ENCODE measurements at places on chromosomes 11 and 22.

- no peak for DNase-seq
Measured at GRCh38 chr11:94780432-94780831, 12.3 kb downstream of the AMOTL1 start.

DNA sequence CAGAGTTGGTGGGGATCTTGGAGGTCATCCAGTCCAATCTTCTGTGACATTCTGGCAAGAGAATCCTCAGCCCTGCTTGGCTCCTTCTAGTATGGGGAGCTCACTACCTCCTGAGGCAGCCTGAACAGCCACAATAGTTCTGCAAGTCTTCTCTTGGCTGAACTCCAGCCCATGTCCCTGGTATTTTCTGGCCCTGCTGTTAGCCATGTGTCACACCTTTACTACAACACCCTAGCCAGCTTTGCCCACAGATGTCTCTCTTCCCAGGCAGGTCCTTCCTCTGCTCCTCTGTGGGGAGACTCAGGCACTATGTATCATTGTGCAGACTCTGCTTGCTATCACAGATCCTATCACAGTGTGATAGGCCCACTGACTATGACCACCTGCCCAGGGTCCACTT, 297.7 kb downstream of the CTTN start:
- no peak for DNase-seq

DNA sequence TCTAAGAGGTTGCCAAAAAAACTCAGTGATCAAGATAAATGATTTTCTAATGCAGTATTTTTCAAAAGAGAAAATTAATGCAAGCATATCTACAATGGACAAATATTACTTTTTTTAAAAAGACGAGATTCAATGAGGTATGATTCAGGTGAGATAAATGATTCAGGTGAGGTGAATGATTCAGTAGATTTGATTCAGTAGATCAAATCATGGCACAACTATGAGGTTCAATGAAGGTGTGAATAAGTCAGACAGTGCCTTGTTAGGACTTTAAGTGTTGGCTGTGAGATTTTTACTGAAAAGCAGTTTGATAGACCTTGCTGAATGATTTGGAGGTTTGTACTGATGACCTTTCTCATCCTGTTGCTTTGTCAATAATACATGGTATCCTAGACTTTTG, 742.2 kb downstream of the NELL1 start:
- no peak for DNase-seq

DNA sequence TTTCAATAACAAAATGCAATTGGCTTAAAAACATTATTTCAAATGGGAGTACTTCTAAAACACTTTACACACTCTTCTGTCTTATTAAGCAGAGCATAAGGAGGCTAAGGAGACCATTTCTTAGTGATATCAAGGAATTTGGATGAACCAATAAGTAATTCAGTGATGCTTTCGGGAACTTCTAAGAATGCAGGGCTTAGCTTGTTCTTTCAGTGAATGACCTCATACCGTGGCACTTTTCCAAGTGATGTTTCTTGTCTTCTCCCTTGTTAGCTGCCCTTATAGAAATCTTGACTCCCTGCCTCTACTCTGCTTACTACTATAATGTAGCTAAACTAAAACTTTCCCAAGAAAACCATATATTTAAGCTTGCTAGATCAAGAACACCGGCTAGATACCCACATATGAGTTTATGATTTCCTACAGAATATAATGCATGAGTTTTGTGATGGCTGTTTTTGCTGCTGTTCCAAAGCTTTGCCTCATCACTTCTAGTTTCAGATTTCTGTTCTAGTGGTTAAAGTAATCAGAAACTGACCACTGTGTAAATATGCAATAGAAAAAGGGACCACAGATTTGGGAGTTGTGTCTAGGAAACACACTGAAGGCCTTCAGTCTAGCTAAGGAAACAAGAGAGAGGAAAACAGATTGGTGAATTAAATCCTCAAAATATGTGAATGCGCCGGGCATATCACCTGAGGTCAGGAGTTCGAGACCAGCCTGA, 37.5 kb upstream of the STK33 start:
- no peak for DNase-seq

- DNase-seq: no peak
Measured at GRCh38 chr11:34444428-34444827, 5.7 kb downstream of the CAT start.

- DNase-seq: no peak
Measured at GRCh38 chr11:62592146-62592815, 958 bp upstream of the TUT1 start.

GRCh38 chr11:110338684-110339083, 42.3 kb upstream of the RDX start:
- DNase-seq: no peak

GRCh38 chr11:128563942-128564641, 23.3 kb downstream of the ETS1 start:
- no peak for DNase-seq

GRCh38 chr11:65882120-65883057, 2.8 kb downstream of the CTSW start:
- no peak for DNase-seq

Data from 8988T (cell line).